ENCODE measurements at places on chromosomes 2 and 18.

DNA sequence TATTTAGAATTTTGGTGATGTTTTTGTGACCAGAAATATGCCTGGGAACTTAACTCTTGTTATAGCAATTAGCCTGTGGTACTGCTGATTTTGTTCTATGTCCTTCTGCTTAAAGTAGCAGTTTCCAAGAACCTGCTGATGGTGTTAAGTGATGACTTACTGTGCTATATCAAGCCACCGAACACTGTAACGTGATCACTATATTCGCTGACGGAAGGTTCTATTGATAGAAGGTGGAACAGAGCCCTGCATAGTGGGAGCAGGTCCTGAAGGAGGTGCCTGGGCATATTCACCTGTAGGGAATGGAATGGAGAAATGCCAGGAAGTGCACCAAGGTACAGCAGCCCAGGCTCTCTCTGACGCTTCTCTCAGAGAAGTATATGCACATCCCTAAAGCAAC, 76.8 kb downstream of the UXS1 start:
- DNase-seq: no peak

DNA sequence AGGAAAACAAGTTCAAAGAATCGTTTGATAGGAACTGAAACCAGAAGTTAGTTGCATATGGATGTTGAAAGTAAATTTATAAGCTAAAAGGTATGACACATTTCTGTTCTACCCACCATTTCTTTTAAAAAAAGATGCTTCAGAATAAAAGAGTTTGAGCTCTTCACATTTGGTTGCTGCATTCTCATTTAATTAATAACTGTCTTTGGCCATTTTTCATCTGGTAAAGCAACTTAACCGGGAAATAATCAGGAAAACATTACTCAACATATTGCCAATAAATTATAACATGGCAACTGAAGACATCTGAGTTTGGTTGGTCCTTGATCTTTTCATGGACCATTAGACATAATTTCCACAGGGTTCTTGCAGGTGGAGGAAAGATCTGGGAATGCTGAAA, 180.2 kb upstream of the TWIST2 start:
- no peak for DNase-seq

DNA sequence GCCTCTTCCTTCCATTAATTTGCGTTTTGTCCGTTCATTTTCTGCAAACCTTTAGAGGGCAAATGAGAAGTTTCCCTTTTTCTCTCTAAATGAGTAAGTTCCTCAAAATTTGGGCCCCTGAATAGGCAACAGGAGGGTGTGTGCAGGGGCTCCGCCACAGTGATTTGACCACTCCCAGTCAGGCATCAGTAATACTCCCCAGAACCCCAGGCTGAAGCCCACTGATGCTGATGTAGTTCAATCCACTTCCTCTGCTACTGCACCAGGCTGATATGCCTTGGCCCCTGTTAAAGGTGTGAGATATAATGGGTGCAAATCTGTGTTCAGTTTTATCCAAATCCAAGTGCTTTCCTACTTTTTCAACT, 1150.0 kb downstream of the RPIA start:
- DNase-seq: no peak

DNA sequence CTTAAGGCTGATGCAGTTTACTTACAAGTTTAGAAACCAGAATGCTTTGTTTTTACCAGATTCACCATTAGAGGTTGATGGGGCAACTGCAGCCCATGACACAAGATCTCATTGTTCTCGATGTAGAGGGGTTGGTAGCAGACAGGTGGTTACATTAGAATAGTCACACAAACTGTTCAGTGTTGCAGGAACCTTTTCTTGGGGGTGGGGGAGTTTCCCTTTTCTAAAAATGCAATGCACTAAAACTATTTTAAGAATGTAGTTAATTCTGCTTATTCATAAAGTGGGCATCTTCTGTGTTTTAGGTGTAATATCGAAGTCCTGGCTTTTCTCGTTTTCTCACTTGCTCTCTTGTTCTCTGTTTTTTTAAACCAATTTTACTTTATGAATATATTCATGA, 99.4 kb upstream of the IL1R2 start:
- no peak for DNase-seq

DNA sequence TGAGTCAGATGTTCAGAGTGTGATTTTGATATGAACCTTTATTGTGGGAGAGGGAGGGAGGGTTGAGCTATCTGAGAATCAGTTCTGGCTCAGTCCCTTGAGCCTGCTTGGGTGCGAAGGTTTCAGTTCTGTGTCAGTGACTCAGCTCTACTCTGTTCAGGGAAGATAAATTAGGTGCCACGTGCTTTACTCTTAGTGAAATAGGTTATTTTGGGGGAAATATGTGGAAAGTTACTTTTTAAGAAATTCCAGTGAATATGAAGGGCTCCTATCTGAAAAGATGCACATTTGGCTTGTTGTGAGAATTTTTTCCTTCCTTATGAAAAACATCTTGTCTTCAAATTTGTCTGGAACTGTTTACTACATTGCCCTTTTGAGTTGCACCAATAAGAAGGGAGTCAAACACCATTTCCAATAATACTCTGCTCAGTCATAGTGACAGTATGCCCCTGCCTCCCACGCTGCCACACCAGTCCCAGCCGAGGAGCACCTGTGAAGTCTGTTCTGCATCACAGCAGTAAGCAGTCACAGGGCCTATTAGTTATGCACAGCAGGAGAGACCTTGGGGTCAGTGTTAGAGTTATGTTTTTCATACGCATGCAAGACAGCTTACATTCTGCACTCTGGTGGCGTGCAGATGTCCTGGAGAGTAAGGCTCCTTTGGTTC, 32.8 kb upstream of the DNAH7 start:
- peak; percentile 14 for DNase-seq

DNA sequence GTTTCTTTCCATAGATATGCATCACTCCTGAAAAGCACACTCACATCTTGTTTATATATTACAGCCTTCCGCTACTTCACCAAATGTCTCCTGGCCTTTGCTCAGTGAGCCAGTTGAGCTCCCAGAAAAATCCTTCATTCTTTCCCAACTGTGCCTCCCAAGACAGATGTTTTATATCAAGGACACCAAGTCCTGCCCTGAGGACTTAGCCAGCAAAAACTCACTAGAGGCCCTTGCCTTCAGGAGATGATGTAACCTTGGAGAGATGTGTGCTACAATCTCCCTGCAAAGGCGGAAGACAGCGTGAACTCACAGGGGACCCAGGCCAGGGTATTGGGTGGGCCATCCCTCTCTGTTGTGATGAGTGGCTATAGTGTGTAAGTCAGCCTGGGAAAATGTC, 86.1 kb upstream of the CTAGE1 start:
- DNase-seq: no peak

DNA sequence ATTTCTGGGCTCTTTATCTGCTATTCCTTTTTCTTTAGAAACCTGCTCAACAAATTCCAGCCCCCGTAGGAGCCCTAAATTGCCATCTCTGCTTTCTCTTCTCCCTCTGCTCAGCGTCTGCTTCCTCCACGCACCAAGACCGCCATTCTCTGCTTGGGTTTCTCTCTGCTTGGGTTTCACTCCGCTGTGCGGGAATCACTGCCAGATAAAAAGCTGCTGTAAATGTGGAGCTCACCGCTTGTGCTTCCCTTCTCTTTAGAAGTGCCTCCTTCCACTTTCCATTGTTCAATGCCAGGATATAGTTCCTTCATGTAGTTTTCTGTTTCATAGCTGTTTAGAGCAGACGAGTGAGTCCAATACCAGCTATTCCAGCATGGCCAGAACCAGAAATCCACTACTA, 45.9 kb downstream of the TMEM237 start:
- DNase-seq: no peak

GRCh38 chr18:26621161-26622026, 73.0 kb upstream of the KCTD1 start:
- DNase-seq: no peak

DNA sequence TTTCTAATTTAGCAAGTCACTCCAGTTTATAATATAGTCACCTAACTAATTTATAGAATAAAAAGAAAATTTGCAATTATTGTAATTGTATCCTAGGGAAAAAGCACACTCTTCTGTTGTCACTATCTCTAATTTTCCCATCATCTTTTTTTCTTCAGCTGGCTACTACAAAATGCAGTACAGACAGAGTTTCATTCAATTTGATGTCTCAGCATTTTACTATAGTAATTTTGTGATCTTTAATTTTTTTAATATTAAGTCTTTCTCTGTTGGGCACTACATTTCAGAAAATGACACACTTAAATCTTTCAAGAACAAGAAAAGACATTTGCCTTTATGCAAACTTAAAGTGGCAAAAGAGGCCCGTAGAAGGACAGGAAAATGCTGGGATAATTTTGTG, 118.0 kb downstream of the LRRTM4 start:
- no peak for DNase-seq

- DNase-seq: no peak
These were observed 3.6 kb downstream of the SCRN3 start for GRCh38 chr2:174399171-174399570.

DNA sequence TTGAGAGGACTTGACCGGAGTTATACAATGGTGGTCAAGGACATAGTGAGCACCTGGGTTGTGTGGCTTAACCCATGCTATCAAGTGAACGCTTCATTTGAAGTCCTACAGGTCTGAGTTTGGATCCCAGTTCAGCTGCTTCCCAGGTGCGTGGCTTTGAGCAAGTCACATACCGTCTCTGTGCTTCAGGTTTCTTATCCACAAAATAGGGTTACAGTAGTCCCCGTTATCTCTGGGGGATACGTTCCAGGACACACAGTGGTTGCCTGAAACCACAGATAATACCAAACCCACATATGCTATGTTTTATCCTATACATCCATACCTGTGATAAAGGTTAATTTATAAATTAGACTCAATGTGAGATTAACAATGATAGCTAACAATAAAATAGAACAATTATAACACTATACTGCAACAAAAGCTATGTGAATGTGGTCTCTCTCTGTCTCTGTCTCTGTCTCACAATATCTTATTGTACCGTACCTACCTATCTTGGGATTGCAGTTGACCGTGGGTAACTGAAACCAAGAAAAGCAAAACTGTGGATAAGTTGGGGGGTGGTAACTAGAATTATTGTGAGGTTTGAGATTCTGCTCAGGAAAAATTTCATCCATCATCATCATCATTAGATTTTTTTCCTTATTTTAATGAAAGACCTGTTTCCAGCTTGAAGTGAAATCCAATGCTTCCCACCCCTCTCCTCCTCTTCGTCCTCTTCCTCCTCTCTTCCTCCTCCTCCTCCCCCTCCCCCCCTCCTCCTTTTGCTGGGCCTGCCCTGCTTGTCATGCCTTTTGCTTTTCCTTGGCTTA, 22.7 kb downstream of the LBH start:
- DNase-seq: no peak

DNA sequence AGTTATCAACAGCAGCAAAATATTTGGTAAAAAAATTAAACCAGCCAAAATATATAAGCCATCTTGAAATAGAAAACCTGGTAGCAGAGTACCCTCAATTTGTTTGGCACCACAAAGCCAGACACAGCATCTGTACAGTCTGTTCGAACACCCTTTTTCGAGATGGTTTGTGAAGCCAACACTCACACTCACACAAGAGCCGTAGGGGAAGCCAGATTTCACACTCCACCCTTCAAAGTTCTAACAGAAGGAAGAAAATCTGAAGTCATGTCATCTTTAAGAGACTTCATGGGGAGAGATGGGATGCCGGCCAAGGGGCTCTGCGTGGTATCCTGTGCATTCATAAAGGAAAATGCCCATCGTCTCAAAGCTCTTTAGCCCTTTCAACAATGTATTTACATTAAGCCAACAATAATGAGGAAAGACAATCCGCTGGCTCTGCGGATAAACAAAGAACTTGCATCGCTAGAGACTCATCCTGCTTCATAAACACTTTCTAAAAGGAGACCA, 451.5 kb upstream of the CHST9 start:
- no peak for DNase-seq

DNA sequence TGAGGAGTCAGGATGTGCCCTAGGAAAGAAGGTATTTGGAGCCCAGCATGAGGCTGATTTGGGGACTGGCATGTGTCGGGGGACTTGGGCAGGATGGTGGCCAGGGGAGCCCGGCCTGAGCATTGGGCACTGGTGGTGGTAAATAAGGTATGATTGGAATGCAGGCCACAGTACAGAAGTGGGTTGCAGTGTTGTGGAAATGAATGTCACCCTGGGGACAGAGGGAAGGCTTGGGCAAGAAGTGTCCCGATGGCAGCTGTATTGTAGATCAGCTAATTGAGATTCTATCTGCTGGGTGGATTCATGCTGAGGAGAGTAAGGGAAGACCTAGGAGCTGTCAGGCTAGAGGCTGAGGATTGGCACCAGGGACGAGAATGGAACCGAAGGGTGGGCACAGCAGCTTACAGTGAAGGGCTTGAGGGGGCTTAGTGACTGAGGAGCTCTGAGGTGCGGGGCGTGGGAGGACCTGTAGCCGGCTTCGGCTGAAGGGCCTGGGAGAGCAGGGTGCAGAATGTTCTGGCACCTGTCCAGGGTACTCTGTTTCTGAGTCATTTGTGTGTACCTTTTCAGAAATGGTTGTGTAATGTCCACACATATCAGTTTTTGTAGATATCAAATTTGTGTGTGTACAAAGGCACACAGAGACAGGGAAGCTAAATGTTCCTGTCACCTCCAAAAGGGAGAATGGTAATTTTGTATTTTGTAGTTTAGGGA, 170.2 kb downstream of the PRKCE start:
- DNase-seq: no peak

- no peak for DNase-seq
These were observed 5.9 kb downstream of the SCYGR3 start for GRCh38 chr2:227608561-227609338.

- no peak for DNase-seq
These were observed 1.5 kb upstream of the GMCL1 start for GRCh38 chr2:69827796-69828540.

- DNase-seq: no peak
These were observed 335.7 kb upstream of the HS6ST1 start for GRCh38 chr2:128654408-128654807.

GRCh38 chr2:98157557-98157956, 70.6 kb downstream of the VWA3B start:
- DNase-seq: no peak

GRCh38 chr2:150466741-150467620, 20.5 kb downstream of the RND3 start:
- no peak for DNase-seq

GRCh38 chr18:58205443-58206160, 161.6 kb downstream of the NEDD4L start:
- DNase-seq: no peak

- no peak for DNase-seq
These were observed 99.9 kb upstream of the MYO3B start for GRCh38 chr2:170077830-170078569.

- no peak for DNase-seq
These were observed 770.8 kb downstream of the DSC3 start for GRCh38 chr18:30271716-30272115.

- DNase-seq: no peak
These were observed 42.5 kb downstream of the TRIB2 start for GRCh38 chr2:12759248-12759647.

- no peak for DNase-seq
These were observed 151.6 kb upstream of the TWIST2 start for GRCh38 chr2:238696331-238696730.

GRCh38 chr18:31252522-31252921, 65.4 kb upstream of the DSG1 start:
- DNase-seq: no peak
